ENCODE measurements at places on chromosomes 3 and 15.
A peak's percentile ranks its signal among the peaks of the same experiment; 100 is the strongest.

- DNase-seq: no peak
These were observed 42.7 kb downstream of the MAP6D1 start for GRCh38 chr3:183782576-183783276.

GRCh38 chr3:47010111-47010712, 30.7 kb downstream of the NBEAL2 start:
- no peak for DNase-seq

- DNase-seq: no peak
These were observed 448 bp downstream of the PLXNB1 start for GRCh38 chr3:48429317-48429959.

DNA sequence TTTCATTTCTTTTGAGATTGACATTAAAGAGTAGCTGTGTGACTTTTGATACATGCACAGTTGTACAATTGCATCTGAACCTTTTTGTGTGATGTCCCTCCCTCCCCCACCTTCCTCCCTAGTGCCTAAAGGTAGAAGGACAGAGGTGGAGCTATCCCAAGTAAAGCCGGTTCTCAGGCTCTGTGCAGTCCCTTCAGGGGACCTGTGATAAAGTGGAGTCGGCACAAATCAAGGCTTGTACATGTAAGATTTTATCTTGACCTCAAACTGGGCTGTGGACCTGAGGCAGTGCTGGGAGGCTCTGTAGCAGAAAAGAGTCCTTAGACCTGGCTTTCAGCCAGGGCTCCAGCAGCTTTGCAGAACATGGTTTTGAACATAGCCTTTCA, 55.5 kb upstream of the CMTM7 start:
- no peak for DNase-seq

DNA sequence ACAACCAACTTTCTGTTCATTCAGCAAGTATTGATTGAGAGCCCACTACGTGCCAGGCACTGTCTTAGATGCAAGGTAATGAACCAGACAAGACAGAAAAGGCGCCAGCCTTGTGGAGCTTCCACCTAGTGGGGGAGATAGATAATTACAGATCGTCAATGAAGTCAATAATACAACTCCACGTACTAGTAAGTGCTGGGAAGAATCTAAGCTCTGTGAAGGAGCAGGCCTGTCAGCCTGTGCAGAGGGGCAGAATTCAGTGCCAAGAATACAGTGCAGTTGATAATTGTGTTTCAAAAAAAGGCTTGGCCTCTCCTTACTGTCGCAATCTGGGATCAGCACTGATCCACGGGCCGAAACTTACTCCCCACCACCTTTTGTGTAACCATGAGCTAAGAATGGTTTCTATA, 186.3 kb downstream of the FEZF2 start:
- no peak for DNase-seq

DNA sequence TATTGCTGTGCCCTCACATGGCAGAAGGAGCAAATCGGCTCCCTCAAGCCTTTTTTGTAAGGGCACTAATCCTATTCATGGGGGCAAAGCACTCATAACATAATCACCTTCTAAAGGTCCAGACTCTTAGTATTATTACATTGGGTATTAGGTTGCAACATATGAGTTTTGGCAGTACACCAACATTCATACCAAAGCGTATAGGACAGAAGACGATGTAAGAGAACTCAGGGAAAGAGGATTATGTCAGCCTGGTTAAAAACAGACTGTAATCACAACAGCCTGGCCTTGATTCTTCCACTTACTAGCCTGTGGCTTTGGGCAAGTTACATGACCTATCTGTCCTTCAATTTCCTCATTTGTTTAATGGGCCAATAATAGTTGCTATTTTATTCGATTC, 828.5 kb upstream of the NECTIN3 start:
- DNase-seq: no peak

DNA sequence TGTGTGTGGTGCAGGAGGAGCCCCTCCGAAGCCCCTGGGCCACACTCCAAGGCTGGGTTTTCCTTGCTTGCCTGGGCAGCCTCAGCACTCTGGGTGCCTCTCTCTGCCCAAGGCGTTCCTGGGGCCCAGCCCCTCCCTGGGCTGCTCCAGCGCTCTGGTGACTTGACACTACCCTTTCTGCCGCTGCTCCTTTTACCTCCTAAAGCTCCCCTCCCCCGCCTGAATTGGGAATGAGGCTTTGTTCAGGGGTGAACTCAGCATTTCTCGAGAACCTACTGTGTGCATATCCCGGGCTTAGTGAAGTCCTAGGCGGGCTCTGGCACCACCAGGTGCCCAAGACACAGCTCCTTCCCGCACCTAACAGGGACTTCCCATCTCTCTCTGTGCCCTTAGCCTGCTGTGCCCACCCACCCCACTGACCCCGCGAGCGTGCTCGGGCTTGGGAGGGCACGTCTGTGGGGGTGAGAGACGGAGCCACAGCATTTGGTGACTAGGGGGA, 1.2 kb upstream of the BAHD1 start:
- DNase-seq: no peak

- DNase-seq: no peak
These were observed 78.1 kb upstream of the LMOD3 start for GRCh38 chr3:69200384-69201068.

DNA sequence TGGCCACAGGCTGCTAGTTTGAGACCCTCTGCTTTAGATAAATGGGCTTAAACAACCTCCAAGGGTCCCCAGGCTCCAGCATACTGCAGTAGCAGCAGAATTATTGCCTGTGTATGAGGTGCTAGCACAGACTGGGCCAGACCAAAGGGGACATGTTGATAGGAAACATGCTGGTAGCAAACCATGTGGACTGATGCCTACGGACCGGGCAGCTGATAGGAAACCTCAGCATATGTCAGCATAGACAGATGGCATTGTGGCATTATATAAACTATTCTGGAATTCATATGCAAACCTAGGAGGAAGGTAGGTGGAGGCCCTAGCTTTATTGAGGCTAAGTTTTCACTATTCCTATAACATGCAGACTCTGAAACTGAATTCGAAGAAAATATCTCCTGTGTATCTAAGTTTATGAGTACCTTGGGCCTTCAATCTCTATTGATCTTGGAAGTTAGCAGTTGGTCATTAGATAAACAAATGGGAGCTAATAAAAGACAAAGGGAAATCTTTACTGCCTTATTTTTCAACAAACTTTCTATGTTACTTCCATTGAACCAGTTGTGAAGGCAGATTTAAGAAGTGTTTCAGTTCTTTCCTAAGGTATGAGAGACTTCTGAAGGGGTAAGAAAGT, 1.7 kb upstream of the HGD start:
- DNase-seq: no peak

DNA sequence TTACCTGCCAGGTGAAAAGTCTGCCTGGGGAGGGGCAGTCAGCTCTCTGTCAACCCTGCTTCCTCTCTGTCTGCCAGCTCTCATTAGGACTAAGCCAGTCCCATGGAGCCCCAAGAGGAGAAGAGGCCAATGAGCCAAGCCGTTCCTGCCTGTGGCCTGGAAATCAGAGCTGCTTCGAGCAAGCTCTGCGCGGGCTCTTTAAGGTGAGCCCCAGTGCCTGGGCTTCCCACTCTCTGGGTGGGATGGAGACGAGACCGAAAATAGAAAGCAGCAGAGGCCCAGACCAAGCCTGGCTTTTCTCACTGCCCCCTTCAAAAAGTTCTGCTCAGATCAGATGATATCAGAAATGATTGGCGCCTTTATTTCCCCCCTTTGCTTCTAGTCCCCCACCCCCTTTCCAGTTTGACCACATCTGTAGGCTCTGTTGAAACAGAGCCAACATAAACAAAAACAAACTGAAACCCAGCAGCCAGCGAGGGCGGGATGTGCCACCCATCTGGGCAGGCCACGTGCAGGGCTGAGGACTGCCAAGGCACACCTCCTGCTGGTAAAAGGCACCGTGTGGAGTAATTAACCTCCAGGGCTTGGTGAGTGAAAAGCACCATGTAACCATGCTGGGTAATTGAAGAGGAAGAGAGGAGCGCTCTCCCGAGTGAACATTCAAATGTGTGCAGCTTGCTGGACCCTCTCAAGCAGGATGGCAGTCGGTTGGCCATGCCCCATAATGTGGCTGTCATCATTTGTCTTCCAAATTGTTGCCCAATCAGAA, 471.0 kb upstream of the PROK2 start:
- DNase-seq: no peak

- DNase-seq: no peak
These were observed 32.3 kb downstream of the CBLB start for GRCh38 chr3:105836533-105836932.

GRCh38 chr3:71652781-71653413, 69.4 kb upstream of the FOXP1 start:
- DNase-seq: no peak

GRCh38 chr3:49723296-49723627, 489 bp downstream of the GMPPB start:
- no peak for DNase-seq

DNA sequence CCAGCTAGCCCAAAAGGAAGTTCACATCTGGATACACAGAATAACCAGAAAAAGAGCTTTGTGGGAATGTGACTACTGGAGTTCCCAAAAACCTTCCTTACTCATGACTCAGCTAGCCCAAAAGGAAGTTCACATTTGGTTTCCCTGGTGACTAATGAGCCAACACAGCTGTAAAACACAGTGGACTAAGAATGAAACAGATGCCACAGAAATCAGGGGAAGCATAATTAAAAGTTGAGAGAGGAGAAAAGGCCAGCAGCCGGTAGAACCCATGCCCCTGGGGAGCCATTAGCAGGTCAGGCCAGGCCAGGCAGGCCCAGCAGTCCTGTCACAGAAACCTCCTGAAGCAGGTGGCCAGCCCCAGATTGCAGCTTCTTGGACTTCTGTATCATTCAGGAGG, 130.3 kb downstream of the GHSR start:
- peak; percentile 97 for DNase-seq

DNA sequence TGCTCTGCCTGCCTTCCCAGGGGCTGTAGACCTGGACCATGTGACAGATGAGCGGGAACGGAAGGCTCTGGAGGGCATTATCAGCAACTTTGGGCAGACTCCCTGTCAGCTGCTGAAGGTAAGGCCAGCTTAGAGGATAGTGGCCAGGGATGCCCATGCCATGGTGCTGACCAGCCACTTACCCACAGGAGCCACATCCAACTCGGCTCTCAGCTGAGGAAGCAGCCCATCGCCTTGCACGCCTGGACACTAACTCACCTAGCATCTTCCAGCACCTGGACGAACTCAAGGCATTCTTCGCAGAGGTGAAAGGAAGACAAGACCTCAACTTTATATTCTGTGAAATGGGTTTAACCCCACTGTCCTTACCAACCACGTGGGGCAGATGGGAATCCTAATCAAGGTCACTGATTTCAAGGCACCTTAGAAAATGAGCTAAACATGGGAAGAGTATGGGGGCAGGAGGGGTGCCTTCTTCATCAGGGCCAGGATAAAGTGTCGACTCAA, 26.7 kb downstream of the NBEAL2 start:
- no peak for DNase-seq

GRCh38 chr15:87672309-87673288, 583.9 kb downstream of the NTRK3 start:
- DNase-seq: peak; percentile 32

DNA sequence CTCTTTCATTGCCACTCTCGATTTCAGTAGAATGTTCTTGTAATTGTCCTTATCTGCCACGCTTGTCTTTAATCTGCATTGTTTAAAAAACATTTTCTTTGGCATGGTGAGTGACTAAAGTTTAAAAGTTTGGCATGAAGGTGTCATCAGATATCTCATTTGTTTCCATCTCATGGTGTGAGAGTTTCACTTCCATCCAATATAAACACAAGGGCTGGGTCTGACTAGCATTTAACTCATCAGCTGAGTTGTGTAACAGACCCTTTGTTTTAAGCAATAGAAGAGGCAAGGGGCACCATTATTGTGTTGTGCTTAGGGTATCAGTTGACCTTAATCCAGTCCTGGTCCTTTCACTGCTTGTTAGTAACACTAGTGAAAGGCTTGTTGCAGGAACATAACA, 49.9 kb upstream of the IL12A start:
- DNase-seq: no peak

DNA sequence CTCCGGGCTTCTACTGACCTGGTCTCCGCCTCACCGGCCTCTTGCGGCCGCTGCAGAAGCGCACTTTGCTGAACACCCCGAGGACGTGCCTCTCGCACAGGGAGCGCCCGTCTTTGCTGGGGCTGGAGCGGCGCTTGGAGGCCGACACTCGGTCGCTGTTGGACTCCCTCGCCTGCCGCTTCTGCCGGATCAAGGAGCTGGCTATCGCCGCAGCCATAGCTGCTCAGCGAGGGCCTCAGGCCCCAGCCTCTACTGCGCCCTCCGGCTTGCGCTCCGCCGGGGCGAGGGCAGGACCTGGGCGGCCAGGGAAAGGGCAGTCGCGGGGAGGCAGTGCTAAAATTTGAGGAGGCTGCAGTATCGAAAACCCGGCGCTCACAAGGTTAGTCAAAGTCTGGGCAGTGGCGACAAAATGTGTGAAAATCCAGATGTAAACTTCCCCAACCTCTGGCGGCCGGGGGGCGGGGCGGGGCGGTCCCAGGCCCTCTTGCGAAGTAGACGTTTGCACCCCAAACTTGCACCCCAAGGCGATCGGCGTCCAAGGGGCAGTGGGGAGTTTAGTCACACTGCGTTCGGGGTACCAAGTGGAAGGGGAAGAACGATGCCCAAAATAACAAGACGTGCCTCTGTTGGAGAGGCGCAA, 319.2 kb downstream of the FGF12 start:
- no peak for DNase-seq

GRCh38 chr3:42712688-42713372, 10.2 kb upstream of the HHATL start:
- no peak for DNase-seq

DNA sequence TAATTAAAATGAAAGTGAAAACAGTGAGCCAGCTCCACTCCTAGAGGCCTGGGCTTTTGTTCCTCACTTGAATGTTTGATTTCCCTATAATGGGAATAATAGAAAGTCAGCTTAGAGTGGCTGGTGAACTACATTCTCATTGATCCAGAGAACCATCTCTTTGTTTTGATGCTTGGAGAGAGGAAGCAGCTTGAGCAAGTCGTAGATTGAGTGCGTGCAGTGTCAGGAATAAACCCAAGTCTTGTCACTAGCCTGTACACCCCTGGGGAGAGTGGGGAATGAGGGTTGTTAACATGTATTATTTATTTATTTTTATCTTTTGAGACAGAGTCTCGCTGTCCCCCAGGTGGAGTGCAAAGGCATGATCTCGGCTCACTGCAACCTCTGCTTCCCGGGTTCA, 885 bp upstream of the LSG1 start:
- no peak for DNase-seq

DNA sequence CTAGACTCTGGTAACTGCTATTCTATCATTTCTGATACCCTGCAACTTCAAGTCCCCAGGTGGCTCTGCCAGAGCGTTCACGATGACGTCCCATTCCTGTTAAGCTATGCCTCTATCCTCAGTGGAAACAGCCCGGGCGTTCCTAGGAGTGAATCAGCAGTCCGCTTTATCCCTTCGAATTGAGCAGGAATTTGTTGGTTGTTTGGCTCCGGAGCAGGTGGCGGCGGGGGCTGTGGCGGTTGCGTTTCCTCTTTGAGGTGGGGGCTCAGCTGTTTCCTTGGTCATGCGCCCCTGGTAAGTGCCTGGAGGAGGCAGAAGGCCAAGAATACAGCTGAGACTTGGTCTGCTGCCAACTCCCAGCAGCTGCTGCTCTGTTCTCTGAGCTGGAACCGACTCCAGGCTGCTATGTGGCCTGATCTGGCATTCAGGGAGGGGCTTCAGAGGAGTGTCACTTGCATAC, 25.2 kb downstream of the ARPP21 start:
- no peak for DNase-seq

GRCh38 chr3:159668990-159669476, 319.6 kb upstream of the IL12A start:
- no peak for DNase-seq

- DNase-seq: no peak
These were observed 11.1 kb upstream of the TMC3 start for GRCh38 chr15:81384891-81385720.

GRCh38 chr15:61229883-61230180, 730 bp upstream of the RORA start:
- DNase-seq: no peak
